ENCODE measurements at places on chromosomes 3 and 15. TPM values are rescaled to one million over a fixed set of nuclear protein-coding genes. Genes with fewer than 3 reads are reported as not detected.

- DNase-seq, result no peak
Observed at GRCh38 chr15:78004222-78004727, 73.2 kb downstream of the TBC1D2B start.

GRCh38 chr3:18499301-18499700, 74.2 kb upstream of the SATB1 start:
- DNase-seq, result no peak

Gene MAP6D1
- polyA plus RNA-seq, result 24.3 TPM

DNA sequence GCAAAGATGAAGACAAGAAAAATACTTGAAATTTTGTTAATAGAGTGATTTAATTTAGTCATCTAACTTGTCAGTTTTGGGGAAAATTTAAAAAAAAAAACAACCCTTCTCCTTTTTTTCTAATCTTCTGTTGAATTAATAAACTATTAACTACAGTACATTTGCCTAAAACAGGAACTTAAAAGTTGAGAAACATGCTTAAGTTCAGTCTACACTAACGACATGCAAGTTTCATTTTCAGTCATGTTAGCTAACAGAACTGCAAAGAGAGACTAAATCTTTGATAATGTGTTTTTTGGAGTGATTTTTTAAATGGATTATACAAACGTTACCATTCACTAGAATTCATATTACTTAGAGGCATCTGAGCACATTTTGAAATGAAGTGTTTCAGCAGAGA, 71.9 kb upstream of the MBNL1 start:
- no peak for DNase-seq

- no peak for DNase-seq
Observed at GRCh38 chr3:145953316-145953715, 207.7 kb downstream of the PLOD2 start.

Gene SI
- polyA plus RNA-seq, result not detected

DNA sequence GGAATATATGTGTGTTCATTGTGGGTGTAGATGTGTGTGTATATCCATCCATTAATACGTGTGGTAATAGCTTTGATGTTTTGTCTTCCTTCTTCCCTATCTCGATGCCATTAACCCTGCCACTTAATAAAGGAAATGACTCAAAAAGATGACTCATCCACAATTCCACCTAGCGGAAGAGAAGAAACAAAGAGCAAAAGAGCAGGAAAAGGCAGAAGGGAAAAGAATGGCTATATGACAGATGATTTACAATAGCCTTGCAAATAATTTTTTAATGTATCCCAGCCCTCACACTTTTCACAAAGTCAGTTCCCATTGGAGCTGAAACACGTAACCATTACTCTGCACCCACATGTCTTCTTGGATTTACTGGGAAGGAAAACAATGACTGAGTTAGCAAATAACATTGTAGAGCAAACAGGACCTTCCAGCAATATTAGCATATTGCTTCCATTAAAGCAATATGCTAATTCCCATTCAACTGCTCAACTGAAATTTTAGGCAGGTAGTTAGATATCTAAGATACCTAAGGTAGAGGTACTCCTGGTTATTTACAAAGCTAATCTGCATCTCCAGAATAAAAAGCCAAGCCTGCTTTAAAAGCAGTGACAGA, 197.2 kb downstream of the KCNAB1 start:
- no peak for DNase-seq

DNA sequence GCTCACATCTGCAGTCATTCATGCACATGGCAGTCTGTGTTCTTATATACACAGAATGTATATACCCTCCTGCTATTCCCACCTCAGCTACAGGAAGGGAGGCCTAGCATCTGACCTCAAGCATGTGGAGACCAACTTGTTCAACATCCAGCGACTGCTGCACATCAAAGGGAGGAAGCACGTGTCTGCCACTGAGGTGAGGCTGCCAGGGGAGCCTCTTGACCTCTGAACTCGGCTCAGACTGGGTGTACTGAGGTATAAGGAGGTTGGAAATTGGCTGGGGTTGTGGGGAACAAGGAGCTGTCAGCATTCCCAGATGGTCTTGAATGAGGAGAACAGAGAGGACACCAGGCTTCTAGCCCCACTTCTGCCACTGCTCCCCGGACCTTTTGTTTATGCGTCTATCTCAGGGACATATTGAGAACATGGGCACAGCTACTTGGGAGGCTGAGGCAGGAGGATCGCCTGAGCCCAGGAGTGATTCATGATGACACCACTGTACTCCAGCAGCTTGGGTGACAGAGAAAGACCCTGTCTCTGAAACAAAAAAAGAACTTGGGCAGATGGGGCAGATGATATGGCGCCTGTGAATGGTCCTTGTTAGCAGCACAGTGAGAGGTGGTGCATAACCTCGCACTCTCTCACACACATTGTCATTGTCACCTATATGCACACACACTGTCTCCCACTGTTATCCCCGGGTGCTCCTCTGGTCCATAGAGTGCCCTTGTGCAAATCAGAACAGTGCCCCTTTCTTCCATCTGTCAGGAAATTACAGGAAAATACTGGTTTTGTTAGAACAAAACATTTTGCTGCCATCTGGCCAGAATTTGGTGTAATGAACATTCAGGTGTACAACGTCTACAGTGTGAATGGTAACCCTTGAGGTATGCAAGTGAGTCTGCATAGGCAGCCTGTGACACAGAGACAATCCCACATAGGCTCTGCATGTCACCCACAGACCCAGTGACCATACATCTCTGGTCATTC, 5.4 kb downstream of the VILL start:
- DNase-seq, result no peak

DNA sequence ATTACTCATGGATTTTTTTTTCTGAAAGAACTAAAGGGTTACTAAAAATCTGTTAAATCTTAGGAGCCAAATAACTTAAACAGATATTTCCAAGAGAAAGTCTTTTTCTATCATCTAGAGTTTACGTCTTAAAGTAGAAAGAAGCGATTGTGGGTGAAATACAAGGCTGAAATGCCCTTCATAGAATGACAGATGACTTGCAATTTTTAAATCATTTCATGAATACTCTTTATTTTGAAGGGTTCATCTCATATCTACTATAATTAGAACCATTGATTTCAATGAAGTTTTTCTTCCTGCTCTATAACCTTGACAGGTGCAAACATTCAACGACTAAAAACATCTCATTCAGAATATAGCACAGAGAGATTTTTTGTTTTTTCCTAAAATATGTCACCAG, 217.0 kb downstream of the GABRB3 start:
- DNase-seq, result no peak

DNA sequence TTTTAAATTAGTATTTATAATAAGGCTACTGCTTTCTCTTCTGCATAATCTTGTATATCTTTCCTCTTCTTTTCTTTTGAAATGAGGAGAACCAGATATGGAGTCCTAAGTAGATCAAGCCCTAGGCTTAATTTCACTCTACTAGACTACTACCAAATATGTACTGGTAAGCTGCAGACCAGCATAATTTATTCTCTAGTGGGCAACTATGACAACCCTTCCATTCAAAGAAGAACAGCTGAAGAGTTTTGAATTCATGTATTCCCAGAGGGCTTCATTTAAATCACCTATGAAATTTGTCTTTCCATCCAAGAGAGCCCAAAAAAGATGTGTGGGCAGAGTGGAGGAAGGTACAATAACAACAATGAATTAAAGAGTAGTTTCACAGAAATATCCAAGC, 10.0 kb downstream of the RAD18 start:
- DNase-seq, result no peak

- peak; percentile 15 for DNase-seq
Observed at GRCh38 chr3:55194376-55194775, 266.5 kb upstream of the LRTM1 start.

- no peak for DNase-seq
Observed at GRCh38 chr15:100762289-100762688, 117.3 kb upstream of the ALDH1A3 start.

Gene UQCC5
- polyA plus RNA-seq, result not detected

DNA sequence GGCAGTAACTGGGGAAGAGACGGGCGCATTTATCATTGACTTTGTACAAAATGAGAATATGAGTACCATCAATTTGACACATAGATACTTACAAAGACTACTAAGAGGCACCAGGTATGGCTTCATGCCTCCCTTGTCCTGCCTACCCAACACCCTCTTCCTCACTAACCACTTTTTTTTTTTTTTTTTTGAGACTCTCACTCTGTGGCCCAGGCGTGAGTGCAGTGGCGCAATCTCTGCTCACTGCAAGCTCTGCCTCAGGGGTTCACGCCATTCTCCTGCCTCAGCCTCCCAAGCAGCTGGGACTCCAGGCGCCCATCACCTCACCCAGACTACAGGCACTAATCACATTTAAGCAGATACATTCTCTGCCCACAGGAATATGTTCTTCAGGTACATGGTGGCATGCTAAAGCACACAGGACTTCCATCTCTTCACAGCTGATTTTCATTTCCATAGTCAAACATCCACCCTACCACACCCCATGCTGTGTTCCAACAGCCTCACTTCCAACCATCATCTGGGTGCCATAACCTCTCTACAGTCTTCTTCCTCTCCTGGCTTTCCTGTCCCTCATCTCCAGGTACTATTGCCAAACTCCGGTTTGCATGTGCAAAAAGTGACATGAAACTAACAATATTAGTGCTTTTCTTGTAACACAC, 41.7 kb downstream of the RAB27A start:
- no peak for DNase-seq

DNA sequence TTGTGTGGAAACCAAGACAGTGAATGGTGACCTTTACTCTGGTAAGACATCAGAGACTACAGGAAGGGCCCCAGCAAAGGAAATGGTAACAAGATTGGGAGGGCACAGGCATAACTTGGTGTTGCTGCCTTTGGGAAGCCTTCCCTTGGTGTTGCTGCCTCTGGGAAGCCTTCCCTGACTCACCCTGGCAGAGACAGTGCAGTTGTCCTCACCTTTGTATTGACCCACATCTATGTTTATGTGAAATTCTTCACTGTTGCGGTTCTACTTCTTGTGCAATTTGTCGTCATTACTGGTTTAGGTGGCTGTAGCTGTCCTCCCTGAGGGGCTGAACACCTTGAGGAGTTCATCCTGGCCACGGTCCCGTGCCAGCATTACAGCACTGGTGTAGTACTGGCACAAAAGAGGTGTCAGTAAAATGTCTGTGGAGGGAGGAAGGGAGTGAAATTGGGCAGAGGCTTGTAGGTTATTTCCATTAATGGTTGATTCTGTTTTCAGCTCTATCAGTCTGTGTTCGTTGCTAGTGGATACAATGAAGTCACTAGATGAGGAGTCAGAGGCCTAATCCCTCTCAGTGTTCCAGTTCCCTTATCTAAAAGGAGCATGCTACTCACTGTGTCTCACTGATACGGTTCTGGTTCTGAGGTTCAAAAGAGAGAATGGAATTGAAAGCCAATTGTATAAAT, 21.6 kb downstream of the IFT122 start:
- DNase-seq, result no peak

Gene ROPN1B
- not detected for polyA plus RNA-seq

- DNase-seq, result no peak
Observed at GRCh38 chr3:188197388-188197847, 43.5 kb downstream of the LPP start.

Gene RLBP1
- not detected for polyA plus RNA-seq

Gene IL12A
- polyA plus RNA-seq, result 0.67 TPM

Gene BAHD1
- polyA plus RNA-seq, result 17.4 TPM

GRCh38 chr15:41546851-41547786, 3.1 kb upstream of the RPAP1 start:
- DNase-seq, result no peak

DNA sequence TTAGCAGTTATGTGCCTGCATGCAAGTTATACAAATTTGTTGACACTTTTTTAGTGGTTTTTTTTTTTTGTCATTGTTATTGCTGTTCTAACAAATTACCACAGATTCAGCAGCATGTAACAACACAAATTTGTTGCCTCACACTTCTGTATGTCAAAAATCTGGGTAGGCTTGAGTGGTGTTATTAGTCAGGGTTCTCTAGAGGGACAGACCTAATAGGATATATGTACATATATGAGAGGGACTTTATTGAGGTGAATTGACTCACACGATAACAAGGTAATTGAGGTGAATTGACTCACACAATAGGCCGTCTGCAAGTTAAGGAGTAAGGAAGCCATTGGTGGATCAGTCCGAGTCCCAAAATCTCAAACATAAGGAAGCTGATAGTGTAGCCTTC, 15.0 kb upstream of the PLSCR1 start:
- no peak for DNase-seq

DNA sequence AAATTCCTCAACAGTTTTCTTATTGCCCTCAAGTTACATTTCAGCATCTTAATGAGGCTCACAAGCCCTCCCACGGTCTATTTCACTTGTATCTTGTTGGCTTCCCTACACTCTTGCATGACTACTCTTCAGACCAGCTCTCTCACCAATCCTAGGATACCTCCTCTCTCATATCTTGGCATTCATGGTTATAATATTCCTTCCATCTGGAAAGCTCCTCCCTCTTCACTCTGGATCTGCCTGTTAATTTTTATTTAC, 8.5 kb upstream of the CCDC80 start:
- no peak for DNase-seq

GRCh38 chr3:116306720-116307119, 138.6 kb downstream of the LSAMP start:
- DNase-seq, result no peak

DNA sequence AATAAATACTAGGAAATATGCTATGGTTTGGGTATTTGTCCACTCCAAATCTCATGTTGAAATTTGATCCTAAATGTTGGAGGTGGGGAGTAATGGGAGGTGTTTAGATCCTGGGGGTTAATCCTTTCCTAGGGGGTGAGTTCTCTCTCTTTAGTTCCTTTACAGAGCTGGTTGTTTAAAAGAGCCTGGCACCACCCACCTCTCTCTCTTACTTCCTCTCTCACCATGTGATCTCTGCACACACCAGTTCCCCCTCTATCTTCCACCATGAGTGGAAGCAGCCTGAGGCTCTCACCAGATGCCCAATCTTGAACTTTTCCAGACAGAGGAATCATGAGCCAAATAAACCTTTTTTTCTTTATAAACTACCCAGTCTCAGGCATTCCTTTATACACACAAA, 10.5 kb downstream of the SLC24A5 start:
- no peak for DNase-seq

DNA sequence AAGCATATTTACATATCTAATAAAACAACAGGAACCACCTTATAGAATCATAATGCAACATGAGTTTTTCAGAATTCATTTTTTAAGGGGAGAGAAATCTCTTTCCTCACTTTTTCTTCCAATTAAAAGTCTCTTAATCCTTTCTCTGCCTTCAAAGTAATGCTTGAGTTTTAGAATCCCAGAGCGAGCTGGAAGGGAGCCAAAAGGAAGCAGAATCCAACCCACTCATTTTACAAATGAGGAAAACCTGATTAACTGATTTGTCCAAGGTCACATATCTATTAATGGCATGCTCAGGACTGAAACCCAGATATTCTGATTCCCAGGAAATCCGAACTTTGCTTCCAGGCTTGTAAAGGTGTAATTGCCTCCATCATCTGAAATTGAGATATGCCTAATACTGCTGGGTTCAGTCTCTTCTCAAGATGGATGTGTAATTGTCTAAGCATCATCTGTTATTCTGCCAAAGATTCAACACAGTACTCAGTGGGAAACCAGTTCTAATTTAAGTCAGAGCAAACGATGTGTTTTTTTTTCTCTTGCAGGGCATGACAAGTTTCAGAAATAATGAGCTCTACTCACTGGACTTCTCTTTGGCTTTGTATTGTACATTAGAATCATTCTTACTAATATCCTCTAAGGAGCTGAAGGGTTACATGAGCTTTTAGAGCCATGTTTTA, 481.4 kb upstream of the CFAP20DC start:
- no peak for DNase-seq

GRCh38 chr3:60304112-60304511, 947.1 kb downstream of the FHIT start:
- no peak for DNase-seq

Gene THSD4
- 35.2 TPM for polyA plus RNA-seq

Gene GHRL
- polyA plus RNA-seq, result 1.3 TPM

All from muscle of arm (tissue), 14 donors.